ENCODE measurements at places on chromosomes 1 and 21.

GRCh38 chr1:30304080-30304479, 419.3 kb downstream of the MATN1 start:
- DNase-seq, result no peak

DNA sequence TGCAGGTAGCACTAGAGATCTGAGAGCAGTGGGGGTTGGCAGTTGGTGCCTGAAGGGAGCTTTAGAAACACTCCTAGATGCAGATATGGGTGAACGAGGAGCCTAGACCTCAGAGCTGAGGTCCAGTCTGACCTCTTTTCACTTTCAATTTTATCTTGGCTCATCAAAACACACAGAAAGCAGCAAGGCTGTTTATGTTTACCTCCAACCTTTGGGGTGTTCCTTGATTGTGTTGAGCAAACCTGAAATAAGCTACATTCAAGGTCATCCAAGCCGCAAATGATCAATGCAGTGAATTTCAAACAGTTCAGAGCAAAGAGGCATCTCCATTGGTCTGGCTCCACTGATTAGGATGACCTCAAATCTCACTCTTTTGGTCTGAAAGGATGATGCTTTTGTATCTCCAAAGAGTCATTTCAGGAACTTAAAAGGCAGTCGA, 1.3 kb downstream of the LY9 start:
- no peak for DNase-seq

GRCh38 chr1:206992790-206993189, 22.5 kb upstream of the FCAMR start:
- no peak for DNase-seq

DNA sequence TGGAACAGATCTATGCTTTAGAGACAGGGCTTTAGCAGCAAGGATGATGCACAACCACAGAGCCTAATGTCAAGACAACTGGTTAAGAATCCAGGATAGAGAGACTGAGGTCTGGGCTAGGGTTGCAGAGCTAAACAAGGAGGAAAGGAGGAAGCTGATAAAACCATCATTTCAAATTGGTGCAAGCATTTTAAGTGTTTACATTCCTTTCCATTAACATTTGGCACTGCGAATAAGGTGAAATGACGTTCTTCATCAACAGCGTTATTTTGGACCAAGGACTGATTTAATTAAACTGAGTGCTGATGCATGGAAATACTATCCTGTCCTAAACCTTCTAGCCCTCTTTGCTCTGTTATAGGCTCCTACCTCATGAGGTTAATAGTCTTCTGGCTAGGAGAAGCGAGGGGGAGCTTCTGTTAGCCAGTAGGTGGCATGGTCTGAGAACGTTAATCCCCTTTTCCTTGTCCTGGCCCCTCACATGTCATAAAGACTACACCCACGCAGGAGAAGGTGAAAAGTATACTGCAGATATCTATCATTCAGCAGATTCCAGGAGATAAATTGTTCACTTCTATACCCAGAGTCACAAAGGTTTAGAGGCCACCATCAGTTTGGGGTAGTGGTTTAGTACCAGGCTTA, 7.6 kb upstream of the C1orf21 start:
- no peak for DNase-seq

DNA sequence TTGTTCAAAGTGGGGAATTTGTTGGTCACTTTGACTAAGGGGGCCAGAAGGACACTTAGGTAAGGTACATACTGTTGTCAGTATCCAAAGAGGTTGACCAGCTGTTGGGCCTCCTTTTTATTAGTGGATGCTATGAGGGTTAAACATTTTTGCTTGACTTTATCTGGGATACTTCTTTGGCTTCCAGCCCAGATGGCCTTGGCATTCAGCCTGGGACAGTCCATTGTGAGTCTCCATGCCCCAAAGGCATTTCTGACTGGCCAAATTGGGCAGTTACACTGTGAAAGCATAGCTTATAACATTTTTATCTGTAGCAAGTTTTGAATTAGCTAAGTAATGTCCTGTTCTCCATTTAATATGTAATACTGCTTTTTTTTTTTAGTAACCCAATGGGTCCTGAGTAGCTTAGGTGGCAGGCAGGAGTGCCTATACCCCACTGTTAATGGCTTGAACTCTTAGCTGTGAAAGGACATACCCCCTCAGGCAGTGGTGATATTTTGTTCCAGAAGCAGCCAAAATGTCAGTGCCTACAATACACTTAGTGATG, 35.4 kb upstream of the CD1D start:
- no peak for DNase-seq

DNA sequence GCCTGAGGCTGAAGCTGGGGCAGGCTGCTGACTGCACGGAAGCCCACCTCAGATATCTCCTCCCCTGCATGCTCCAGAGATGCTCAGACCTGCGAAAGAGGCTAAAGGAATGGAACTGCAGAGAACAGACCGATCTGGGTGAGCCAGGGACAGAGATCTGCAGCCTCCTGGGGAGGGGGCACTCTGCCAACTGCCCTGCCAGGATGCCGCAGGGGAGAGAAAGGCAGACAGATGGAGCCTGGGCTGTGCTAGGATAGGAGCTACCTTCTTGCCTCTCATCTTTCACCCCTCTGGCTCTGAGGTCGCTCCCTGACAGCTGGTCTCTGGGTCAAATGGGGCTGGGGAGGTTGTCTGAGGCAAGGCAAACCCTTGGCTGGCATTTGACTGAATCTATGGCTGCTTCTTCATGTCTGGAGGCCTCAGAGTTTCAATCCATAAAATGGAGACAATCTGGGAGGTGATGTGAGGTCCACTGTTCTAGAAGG, 238.2 kb downstream of the GRIK3 start:
- DNase-seq, result no peak

GRCh38 chr21:33360281-33360680, 35.5 kb downstream of the IFNAR1 start:
- DNase-seq, result no peak

GRCh38 chr21:38807986-38808385, 2.3 kb downstream of the ETS2 start:
- no peak for DNase-seq

DNA sequence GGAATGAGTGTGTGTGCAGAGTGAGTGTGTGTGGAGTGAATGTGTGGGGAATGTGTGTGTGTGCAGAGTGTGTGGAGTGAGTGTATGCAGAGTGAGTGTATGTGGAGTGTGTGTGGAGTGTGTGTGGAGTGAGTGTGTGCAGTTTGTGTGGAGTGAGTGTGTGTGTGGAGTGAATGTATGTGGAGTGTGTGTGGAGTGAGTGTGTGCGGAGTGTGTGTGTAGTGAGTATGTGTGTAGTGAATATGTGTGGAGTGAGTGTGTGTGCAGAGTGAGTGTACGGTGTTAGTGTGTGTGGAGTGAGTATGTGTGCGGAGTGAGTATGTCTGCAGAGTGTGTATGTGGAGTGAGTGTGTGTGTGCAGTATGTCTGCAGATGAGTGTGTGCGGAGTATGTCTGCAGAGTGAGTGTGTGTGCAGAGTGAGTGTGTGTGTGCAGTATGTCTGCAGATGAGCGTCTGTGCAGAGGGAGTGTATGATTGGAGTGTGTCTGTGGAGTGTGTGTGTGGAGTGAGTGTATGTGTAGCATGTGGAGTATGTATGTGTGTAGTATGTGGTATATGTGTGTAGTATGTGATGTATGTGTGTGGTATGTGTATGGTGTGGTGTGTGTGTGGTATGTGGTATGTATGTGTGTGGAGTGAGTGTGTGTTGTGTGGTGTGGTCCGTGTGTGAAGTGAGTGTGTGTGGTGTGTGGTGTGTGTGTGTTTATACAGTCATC, 59.7 kb upstream of the CLDN14 start:
- no peak for DNase-seq
